NCI-H2081 treated with DMSO at 0.1 percent for 48 hours (cell line): ENCODE measurements at places on chromosomes 6 and 20.

DNA sequence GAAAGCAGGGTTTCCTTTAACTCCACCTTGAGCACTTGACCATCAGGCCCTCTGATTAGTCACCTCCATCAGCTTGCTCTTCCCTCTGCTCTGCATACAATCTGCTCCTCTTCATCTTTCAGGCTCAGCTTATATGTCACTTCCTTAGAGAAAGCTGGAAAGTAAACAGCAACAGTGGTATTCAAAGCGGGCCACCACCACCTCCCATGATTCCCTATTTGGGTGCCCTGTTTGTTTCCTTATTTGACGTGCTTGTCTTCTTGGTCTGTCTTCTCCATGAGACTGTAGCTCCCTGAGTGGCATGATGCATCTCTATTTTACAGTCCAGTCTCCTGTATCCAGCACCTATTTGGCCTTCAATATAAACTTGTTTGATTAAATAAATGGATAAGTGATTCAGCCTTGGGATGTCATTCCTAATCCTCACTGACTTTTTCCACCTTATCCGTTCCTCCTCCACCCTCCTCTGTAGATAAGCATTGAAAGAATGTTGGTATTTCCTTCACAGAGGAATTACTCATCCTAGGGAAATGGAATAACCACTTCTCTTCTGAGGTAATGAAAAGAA is 102.8 kb upstream of the SGK1 start:
- DNase-seq = no peak

- no peak for DNase-seq
These were observed 162.7 kb downstream of the LY86 start for GRCh38 chr6:6751266-6751596.

DNA sequence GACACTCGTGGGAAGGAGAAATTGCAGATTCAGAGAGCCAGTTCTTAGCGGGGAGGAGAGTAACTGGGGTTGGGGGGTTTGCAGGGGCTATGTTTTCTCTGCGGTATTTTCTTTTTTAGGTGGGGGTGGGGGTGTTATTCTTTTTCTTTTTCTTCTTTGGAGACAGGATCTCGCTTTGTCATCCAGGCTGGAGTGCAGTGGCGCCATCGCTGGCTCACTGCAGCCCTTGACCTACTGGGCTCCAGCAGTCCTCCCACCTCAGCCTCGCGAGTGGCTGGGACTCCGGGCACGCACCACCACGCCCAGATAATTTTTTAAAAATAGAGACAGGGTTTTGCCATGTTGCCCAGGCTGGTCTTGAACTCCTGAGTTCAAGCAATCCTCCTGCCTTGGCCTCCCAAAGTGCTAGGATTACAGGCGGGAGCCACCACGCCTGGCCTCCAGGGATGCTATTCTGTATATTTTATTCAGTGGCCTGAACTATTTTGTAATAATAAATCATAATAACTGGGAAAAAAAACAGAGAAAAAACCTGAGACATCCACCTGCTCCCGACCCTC is 57.3 kb downstream of the UBE2V1 start:
- no peak for DNase-seq

GRCh38 chr6:131363947-131364834 is 208.8 kb upstream of the ARG1 start:
- DNase-seq = no peak

GRCh38 chr6:130140084-130140483 is 82.7 kb downstream of the SAMD3 start:
- DNase-seq = no peak

DNA sequence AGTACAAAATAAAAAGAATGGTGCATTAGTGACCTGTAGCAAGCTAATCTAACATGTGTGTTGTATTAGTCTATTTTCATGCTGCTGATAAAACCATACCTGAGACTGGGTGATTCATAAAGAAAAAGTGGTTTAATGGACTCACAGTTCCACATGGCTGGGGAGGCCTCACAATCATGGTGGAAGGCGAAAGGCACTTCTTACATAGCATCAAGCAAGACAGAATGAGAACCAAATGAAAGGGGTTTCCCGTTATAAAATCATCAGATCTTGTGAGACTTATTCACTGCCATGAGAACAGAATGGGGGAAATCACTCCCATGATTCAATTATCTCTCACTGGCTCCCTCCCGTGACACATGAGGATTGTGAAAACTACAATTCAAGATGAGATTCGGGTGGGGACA is 45.4 kb upstream of the AIG1 start:
- no peak for DNase-seq

DNA sequence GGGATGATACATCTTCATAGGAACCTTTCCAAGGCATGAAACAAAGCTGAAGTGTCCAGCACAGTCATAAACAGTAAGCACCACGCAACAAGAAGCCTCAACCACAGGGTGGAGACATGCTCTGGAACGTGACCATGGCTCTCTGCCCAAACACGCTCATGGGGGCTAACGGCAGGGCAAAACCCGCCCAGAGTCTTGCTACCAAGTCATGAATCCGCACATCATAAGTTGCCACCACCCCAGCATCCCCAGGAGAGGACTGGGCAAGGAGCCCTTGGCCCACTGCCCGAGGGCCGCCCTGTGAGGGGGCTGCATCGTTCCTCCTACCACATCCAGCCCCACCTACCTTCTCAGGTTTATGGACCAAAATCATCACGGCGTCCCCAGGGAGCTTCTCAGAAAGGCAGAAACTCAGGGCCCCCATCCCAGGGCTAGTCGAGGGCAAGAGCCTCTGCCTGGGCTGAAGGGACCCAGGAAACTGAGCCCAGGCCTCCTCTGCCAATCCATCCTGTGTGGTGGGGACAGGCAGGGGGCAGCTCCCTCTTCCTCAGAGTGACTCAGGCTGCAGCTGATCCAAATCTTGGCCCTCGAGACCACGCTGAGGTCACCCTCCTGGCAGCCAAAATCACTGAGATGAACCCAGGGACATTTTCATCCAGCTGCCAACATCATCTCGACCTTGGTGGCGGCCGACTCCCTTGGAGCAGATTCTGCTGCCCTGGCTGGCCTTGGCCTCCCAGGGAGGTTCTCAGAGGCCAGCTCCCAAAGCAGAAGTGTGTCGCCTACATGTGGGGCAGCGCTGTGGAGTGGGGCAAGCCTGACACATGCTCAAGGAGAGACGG is 42.6 kb downstream of the BMP7 start:
- DNase-seq = no peak

GRCh38 chr20:48535556-48535955 is 292.2 kb downstream of the PREX1 start:
- no peak for DNase-seq

GRCh38 chr6:148550569-148550968 is 196.3 kb upstream of the UST start:
- no peak for DNase-seq

- DNase-seq = no peak
These were observed 3.6 kb upstream of the BAK1 start for GRCh38 chr6:33583591-33584155.

DNA sequence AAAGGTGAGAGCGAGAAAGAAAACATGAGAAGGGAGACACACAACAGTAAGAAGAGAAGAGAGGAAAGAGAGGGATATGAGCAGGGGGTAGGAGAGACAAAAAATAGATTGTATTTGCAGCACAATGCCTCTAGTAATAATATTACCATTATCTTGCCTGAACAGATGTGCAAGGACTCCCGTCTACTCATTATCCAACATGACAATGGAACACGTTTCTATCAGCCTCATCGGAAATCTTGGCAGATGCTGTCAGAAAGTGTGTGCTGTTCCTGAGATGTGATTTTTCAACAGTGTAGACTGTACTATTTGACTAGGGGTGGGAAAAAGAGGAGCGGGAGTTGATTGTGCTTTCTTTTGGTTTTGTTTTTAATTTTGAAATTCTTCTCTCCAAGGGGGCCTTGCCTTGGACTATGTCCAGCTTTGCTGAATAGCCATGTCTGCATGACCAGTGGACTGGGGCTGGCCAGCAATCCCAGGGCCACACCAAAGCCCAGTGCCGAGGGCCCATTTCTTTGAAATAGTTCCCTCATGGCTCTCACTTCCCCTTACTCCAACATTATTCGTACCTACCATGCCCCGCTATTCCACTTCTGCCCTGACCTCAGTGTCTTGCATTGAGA is 11.3 kb upstream of the TRAM2 start:
- no peak for DNase-seq

GRCh38 chr6:35722121-35722761 is 14.6 kb upstream of the ARMC12 start:
- DNase-seq = no peak

- DNase-seq = no peak
These were observed 37.6 kb upstream of the AVP start for GRCh38 chr20:3121955-3122610.

DNA sequence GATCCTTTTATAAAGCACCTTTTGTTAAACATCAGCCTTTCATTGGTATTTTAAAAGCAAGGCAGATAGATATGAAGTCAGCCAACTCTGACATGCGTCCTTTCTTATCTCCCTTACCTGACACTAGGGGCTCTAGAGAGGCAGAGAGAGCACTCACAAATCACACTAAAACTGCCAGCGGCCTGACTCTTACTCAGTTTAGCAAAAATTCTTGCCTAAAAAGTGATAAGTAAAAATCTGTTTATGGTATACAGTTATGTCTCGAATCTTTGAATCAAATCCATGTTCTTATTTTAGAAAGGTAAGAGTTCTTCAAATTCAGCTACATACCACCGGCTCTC is 10.4 kb upstream of the TDRD6 start:
- DNase-seq = no peak

- no peak for DNase-seq
These were observed 108.4 kb upstream of the SLC22A23 start for GRCh38 chr6:3565291-3565690.

GRCh38 chr20:47205577-47206123 is 150.8 kb downstream of the ZMYND8 start:
- DNase-seq = no peak
